ENCODE measurements at places on chromosomes 3 and 15. TPM values are rescaled to one million over a fixed set of nuclear protein-coding genes. Genes with fewer than 3 reads are reported as not detected.

The SI gene
- total RNA-seq: not detected

The ROBO1 gene
- 27.1 TPM for total RNA-seq

The ATP13A5 gene
- total RNA-seq: 2.0 TPM

The LOXL1 gene
- total RNA-seq: 11.1 TPM

The CCDC71 gene
- 22.1 TPM for total RNA-seq

The KLHL40 gene
- total RNA-seq: not detected

The INSYN1 gene
- total RNA-seq: 6.2 TPM

The GRK7 gene
- 0.12 TPM for total RNA-seq

The SOX14 gene
- total RNA-seq: not detected

The MOBP gene
- total RNA-seq: not detected

The OXSR1 gene
- total RNA-seq: 32.7 TPM

The POTEB2 gene
- not detected for total RNA-seq

The RASL12 gene
- 20.2 TPM for total RNA-seq

The SLC9C1 gene
- total RNA-seq: not detected

The RAB6B gene
- 7.4 TPM for total RNA-seq

The FSIP1 gene
- 0.96 TPM for total RNA-seq

The PRR20G gene
- not detected for total RNA-seq

The COL8A1 gene
- total RNA-seq: 95.1 TPM

Measured in upper lobe of right lung (tissue), 1 donor.